ENCODE measurements at places on chromosomes 1 and 21.

GRCh38 chr1:209368864-209369598 lies 214.5 kb upstream of the CAMK1G start:
- no peak for DNase-seq

GRCh38 chr21:43981871-43982210 lies 30.3 kb upstream of the TRAPPC10 start:
- DNase-seq, result no peak

GRCh38 chr1:64523413-64524337 lies 53.7 kb downstream of the CACHD1 start:
- no peak for DNase-seq

DNA sequence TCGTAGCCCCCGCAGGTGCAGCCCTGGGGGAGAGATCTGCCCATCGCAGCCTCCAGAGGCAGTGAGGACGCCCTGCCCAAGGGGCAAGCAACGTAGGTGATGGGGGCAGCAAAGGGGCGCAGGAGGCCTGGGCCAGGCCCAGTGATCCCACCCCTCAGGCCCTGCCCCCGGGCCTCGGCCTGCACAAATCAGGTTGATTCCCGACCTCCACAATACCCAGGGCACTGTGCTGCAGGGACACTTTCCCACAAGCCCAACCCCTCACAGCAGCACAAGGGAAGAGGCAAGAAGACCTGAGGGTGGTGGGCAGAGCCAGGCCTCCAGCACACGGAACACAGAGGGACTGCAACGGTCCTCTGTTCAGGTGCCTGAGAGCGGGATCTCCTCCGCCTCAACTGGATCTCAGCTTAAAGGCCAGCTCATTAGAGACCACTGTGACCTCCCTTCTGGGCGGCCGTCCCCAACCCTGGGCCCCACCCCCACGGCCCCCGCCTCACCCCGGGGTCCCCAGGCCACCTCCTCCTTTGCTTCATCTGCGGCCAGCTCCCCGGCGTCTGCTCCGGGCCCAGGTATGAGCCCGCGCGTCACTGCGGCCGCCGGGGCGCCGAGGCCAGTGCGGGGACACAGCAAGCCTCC lies 812 bp upstream of the ARF1 start:
- DNase-seq, result no peak

GRCh38 chr1:26358411-26359384 lies 4.8 kb upstream of the CRYBG2 start:
- no peak for DNase-seq

DNA sequence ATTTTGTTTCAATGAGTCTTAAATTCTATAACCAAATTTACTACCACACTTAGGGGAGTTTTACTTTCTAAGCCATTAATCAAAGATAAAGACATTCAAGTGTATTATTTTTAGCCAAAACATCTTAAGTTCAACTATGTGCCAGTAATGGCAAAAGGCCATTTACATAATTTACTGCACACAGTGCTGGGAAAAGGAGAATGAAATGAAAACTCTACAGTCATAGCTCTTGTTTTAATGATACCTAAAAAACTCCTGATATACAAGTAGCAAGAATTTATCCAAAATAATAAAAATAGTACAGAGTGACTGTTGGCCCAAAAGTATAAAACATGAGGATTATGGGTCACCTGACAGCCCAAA lies 42.4 kb upstream of the C1orf198 start:
- no peak for DNase-seq

DNA sequence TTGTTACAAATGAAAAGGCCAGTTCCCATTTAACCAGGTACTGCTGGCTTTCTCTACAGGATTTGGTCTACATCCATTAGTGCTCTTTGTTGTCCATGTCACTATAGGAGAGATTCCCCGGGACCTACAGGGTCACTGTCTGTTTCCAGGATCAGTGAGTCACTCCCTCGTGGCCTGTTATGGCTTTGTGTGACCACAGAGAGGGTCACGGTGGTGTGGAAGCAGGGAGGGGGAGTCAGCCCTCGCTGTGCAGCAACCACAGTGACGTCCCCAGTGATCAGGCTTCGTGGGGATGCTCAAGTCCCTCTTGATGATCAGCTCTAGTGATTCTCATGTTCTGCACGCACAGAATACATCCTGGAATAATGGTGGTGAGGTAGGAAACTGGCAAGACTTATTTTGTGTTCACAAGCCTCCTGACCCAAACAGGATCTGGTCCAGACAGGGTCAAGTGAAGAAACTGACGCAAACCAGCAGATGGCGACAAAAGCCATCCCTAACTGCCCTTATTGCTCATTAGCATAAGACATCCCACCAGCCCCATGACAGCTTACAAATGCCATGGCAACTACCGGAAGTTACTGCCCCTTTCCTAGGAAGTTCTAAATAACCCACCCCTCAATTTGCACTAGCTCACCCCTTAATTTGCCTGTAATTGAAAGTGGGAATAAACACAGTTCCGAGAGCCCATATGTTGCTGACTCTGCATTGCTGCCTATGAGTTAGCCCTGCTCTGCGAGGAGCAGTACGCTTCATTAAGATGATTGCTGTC lies 98.5 kb downstream of the DISC1 start:
- no peak for DNase-seq

- no peak for DNase-seq
These were observed 47.0 kb downstream of the CHML start for GRCh38 chr1:241593186-241593585.

GRCh38 chr21:16262091-16262490 lies 532.3 kb downstream of the USP25 start:
- DNase-seq, result no peak

DNA sequence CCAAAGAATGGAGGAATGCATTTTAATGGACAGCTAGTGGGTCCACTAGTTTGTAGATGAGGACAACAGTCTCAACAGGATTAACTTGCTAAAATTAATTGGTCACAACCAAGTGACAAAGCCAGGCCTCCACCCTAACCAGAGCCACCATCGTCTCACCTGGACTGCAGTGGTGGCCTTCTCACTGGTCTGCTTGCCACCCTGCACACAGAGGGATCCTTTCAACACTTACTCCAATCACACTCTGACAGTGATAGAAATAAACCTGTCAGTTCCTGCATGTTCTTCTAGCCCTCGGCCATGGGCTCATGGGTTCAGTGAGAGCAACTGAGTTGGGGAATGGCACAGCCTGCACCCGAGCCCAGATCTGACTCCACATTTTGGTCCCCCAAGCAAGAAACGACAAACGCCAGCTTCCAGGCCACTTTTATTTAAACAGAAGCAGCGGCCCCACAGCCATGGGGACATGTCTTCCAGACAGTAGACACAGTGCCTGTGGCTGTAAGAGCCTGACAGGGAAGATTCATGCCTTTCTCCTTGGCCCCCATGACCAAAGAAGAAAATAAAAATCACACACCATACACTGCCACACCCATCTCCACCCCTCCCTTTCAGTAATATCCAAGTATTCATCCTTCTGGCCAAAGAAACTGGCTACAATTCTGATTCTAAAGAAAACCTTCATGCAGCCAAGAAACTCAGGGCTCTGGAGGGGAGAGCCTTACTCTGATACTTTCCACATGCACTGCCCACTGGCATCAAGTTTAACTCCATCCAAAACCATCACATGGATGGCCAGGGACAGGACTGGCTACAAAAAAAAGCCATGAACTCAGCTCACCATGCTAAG lies 37.6 kb downstream of the DHCR24 start:
- DNase-seq, result no peak

GRCh38 chr1:107153014-107153413 lies 12.2 kb downstream of the NTNG1 start:
- DNase-seq, result no peak

GRCh38 chr1:100995198-100995988 lies 30.2 kb downstream of the DPH5 start:
- DNase-seq, result no peak

- peak; percentile 20 for DNase-seq
These were observed 89.9 kb upstream of the ARTN start for GRCh38 chr1:43843684-43844083.

DNA sequence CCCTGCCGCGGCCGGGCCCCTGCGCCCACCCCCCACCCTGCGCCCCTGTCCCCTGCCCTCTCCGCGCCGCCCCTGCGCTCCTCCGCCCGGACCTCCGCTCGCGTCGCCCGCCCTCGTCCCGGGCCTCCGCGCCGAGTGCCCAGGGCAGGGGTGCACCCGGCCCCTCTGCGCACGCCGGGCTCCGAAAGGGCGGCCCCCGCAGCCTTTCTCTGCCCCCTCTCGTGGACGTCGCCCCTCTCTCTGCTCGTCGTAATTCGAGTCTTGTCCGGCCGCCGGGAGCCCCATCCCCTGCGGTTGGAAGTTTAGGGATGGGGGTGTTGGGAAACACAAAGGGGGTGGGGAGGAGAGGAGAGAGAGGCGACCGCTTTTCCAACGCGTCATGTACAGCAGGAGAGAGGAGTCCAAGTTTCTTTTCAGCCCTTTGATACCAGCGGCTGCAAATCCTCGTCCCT lies 407 bp downstream of the GALNT2 start:
- DNase-seq, result no peak

- no peak for DNase-seq
These were observed 4.3 kb downstream of the DCST1 start for GRCh38 chr1:155037851-155038441.

DNA sequence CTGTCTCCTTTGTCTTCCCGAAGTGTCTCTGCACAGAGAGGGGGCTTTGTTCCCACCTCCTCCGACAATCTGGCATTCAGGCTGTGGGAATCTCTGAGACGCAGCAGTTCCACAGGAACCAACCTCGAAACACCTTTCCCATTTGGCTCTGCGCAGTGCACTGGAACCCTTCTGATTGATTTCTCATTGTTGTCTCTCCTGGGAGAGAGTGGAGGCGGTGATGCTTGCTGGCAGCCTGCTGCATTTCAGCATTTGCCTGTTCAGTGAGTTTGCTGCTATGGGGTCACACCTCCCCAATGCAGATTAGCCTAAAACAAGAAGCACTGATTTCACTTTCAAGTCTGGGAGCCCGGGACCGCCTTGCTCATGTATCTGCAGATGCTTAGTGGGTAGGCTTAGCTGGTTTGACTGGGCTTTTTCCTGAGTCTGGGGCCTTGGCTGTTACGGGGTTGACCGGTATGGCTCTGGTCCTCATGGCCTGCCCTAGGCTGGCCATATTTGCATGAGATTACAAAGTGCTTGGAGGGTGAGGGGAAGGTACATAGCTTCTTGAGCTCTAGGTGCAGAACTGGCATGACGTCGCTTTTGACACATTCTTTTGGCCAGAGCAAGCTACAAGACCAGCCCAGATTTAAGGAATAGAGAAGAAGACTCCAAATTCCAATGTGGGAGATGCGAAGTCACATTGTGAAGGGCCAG lies 695.3 kb downstream of the PTPRU start:
- no peak for DNase-seq

GRCh38 chr1:100266741-100267140 lies 725 bp downstream of the RTCA start:
- no peak for DNase-seq

DNA sequence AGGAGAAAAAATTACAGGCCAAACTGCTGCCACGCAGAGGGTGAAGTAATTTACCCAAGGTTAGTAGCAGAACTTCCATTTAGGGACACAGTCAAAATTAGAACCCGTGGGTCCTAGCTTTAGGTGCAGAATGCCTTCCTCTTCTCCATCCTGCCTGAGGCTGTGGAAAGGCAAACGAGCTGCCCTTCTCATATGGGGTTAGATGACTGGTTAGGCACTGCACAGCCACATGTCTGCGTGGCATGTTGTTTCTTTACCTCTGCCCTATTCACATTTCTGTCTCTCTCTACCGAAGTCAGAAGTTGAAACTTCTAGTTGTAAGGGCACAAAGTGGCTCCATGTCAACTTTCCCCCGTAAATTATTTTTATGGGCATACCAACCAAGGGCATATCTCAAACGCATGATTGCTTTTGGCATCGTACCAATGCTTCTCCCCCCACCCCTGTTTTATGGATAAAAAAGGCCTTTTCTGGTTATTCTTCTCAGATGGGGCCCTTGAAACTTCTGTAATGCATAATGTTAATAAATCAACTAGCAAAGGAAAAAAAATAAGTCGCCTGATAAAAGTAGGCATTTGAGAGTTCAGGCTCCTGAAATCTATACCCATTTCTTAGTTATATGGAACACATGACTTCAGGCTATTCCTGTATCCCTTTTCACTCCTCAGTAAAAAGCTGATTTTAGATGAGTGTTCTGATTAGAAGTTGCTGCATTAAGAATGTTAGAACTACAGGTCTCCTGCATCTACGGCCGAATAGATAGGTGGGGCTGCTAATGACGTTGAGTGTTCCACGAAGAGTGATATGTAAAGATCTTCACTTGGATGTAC lies 139.6 kb upstream of the NRIP1 start:
- no peak for DNase-seq

DNA sequence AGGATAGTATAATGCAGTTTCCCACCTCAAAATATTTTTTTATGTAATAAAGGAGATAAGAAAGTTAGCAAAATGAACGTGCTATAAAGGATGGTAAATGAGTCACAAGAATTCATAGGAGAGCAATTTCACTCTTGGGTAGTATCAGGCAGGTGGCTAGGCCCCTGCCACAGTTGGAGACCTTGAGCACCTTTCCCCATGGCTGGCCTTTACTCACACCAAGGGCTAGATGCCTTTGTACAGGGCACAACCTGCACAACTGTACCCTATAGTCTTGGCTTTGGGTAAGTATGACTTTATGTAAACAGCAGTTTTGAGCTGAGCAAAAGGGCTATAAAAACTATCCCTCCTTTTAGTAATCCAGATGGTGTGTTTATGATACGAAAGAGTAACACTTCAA lies 85.1 kb downstream of the CTH start:
- DNase-seq, result no peak

Data from NCI-H526 treated with DMSO at 0.1 percent for 48 hours (cell line).